Skeletal muscle cell (primary cell): ENCODE measurements at places on chromosomes 11 and 22.

GRCh38 chr22:38177044-38177443 is 4.6 kb downstream of the PLA2G6 start:
- no peak for DNase-seq

- no peak for DNase-seq
Measured at GRCh38 chr22:20430720-20431510, 6.7 kb downstream of the SCARF2 start.

GRCh38 chr22:39856588-39856987 is 37.0 kb downstream of the ENTHD1 start:
- no peak for DNase-seq

DNA sequence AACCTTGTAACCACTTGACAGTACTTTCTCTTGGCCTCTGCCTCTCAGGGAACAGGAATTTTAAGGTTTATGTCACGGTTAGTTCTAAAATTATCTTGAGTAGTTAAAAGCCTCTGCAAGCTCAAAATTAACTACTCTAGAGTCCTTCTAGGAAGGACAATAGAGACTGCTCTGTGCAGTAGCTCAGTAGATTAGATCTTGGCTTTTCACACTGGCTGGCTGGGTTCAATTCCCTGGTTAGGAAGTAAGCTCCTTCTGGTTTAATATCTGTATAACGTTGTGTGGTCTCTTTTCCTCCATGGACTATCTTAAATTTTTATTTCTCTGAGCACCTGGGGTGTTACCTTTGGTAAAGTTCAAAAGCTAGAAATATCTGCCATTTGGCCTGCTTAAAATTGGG is 109.2 kb downstream of the AASDHPPT start:
- DNase-seq = no peak

DNA sequence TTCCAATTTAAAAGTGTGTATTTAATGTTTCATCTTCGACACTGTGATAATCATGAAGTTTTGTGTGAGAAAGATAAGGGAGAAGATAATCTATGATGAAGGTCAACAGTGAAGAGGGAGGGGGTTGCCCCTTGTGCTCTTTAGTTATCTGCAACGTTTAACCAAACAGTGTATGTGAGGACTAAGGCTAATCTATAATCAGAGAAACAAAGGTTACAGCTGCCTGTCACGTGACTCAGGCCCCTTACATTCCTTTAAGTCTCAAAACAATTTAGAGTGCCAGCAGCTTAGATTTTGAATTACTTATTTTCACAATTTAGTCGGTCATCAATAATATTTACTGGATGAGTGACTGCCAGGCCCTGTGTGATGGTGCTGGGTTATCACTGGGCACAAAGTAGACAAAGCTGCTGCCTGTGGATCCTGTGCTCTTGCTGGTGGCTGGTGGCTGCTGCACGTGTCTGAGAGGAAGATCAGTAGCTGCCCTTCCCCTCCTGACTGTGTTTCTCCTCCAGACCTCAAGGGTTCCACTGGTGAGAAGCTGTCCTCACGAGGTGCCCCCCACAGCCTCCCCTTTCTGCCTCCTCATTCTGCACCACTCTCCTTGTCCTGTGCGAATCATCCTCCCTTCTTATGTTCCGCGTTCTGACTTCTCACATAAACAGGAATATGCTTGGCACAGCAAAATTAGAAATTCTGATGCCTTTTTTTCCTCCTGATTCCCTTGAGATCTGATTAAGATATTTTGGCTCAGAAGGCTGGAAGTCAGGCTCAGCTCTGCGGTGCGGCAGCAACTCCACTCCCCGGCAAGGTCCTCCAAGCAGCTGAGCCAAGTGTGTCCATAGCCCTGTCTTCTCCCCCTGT is 331.1 kb upstream of the B3GAT1 start:
- DNase-seq = no peak

DNA sequence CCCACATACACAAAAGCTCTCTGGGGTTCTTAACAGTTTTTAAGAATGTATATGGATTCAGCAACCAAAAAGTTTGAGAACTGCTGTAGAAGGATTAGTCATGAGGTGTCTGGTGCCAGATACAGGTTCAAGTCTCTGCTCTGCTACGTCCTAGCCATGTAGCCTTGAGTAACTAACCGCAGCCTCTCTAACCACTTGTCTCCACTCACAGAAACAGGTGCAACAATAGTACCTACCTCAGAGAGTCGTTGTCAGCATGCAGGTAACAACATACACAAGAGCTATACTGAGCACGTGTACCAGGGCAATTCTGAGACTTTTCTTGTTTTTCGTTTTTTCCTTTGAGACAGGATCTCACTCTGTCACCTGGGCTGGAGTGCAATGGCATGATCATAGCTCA is 26.9 kb downstream of the CBX7 start:
- no peak for DNase-seq

- no peak for DNase-seq
Measured at GRCh38 chr11:995044-995751, 41.3 kb downstream of the MUC6 start.

DNA sequence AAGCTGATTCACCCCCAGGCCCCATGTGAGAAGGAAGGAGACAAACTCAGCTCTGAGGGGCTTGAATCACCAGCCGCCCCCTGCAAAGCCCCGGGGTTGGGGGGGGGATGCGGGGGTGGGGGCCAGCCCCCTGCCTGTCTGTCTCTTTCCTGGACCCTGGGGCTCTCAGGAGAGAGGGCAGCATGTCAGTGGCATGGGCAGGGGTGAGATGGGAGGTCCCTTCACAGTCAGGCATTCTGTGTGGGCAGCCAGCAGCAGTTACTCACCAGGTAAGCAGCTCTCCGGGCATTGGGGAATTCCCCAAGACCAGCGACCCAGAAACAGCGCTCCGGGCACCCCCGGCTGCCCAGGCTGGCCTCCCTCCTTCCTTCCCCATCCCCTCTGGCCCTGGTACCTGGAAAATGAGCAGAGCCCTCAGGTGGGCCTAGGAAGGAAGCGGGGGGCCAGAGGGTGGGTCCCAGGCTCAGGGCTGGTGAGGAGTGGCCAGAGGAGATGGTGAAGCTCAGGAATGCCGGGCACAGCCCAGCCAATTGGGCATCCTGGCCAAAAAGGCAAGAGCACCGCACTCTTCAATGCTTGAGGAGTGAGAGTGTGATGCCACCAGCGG is 4.2 kb upstream of the LIF start:
- DNase-seq = no peak

GRCh38 chr22:23398701-23399366 is 181.3 kb downstream of the IGLL1 start:
- DNase-seq = no peak

GRCh38 chr11:9573775-9574621 is 528 bp downstream of the WEE1 start:
- DNase-seq = no peak

DNA sequence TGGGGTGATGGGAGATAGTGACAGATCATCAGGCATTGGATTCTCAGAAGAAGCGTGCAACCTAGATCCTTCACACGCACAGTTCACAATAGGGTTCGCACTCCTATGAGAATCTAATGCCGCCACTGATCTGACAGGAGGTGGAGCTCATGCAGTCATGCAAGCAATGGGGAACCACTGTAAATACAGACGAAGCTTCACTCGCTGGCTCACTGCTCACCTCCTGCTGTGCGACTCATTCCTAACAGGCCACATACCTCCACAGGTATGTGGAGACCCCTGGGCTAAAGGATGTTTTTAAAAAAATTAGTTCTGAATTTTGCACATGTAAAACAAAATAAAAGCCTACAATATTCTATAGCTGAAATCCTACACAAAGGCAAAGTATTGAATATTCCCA is 20.5 kb upstream of the TEAD1 start:
- DNase-seq = no peak

GRCh38 chr22:47162865-47163264 is 400.4 kb downstream of the TBC1D22A start:
- DNase-seq = no peak

DNA sequence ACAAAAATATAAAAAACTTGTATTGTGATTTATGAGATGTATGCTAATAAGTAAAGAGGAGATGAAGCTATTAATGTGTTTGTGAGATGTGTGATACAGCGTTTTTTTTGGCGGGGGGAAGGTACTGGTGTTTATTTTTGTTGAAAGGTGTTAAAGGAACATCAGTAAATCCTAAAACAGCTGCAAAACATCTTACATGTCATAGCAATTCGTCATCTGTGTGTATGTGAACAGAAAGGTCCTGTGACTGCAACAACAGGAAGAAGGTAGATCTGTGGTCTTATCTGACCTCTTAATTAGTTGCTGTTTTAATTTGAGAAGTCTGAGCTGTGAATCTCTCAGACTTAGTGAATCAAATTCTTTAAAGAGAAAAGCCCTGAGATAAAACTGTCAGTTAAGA is 1041.1 kb downstream of the JRKL start:
- DNase-seq = no peak

GRCh38 chr11:72642043-72642883 is 32.0 kb downstream of the PDE2A start:
- no peak for DNase-seq

- DNase-seq = no peak
Measured at GRCh38 chr11:76623171-76623883, 47.2 kb downstream of the LRRC32 start.

- DNase-seq = no peak
Measured at GRCh38 chr11:75319035-75319877, 32.2 kb downstream of the ARRB1 start.
